ENCODE measurements at places on chromosomes 6 and 20. TPM values are rescaled to one million over a fixed set of nuclear protein-coding genes. Genes with fewer than 3 reads are reported as not detected.

The LINC00237 gene
- not detected for polyA plus RNA-seq

The IMPG1 gene
- polyA plus RNA-seq, result 0.15 TPM

The PXDC1 gene
- 26.5 TPM for polyA plus RNA-seq

The ARFGEF3 gene
- polyA plus RNA-seq, result 0.02 TPM

The FNDC1 gene
- 0.01 TPM for polyA plus RNA-seq

The ABCF1 gene
- 32.3 TPM for polyA plus RNA-seq

The DUSP22 gene
- 6.4 TPM for polyA plus RNA-seq

The LKAAEAR1 gene
- polyA plus RNA-seq, result not detected

The PXMP4 gene
- polyA plus RNA-seq, result 6.0 TPM

The PBOV1 gene
- polyA plus RNA-seq, result not detected

The TAGAP gene
- not detected for polyA plus RNA-seq

The MLN gene
- not detected for polyA plus RNA-seq

The COL19A1 gene
- polyA plus RNA-seq, result 0.09 TPM

The FKBP1C gene
- polyA plus RNA-seq, result 4.6 TPM

The RAET1L gene
- not detected for polyA plus RNA-seq

The SGK1 gene
- polyA plus RNA-seq, result 115 TPM

The C6orf141 gene
- polyA plus RNA-seq, result not detected

The OPN5 gene
- polyA plus RNA-seq, result not detected

The C20orf144 gene
- 0.14 TPM for polyA plus RNA-seq

The PLEKHG1 gene
- 0.12 TPM for polyA plus RNA-seq

The OSTM1 gene
- 28.0 TPM for polyA plus RNA-seq

The COX4I2 gene
- not detected for polyA plus RNA-seq

The CCN5 gene
- 0.37 TPM for polyA plus RNA-seq

The KCNQ2 gene
- not detected for polyA plus RNA-seq

The CCM2L gene
- polyA plus RNA-seq, result not detected

The CD24 gene
- polyA plus RNA-seq, result 0.89 TPM

The CRIP3 gene
- polyA plus RNA-seq, result not detected

The TRIM15 gene
- not detected for polyA plus RNA-seq

The SLC2A10 gene
- 35.5 TPM for polyA plus RNA-seq

The CAGE1 gene
- not detected for polyA plus RNA-seq

The LY86 gene
- not detected for polyA plus RNA-seq

The MPC1 gene
- 20.0 TPM for polyA plus RNA-seq

The ULBP3 gene
- polyA plus RNA-seq, result 13.1 TPM

The MOCS1 gene
- 6.1 TPM for polyA plus RNA-seq

Data from AG04450 (cell line).